ENCODE measurements at places on chromosomes 4 and X.

DNA sequence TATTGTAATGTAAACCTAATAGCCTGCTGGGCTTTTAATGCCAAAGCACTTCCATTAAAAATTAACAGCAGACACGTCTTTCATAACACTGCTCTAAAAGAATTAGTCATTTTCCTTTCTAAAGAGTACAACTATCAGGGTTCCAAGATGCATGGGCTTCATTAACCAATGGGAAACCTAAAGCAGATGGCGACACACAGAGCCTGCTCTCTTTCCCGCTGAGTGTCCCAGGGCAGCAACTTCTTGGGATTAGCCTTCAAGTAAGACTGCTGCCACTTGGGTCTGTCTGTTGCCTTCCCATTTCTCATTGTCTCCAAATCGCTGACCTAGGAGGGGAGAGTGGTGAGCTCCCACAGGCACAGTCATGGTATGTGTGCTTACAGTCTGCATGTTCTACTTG lies 14.0 kb upstream of the PHKA2 start:
- DNase-seq, result no peak

DNA sequence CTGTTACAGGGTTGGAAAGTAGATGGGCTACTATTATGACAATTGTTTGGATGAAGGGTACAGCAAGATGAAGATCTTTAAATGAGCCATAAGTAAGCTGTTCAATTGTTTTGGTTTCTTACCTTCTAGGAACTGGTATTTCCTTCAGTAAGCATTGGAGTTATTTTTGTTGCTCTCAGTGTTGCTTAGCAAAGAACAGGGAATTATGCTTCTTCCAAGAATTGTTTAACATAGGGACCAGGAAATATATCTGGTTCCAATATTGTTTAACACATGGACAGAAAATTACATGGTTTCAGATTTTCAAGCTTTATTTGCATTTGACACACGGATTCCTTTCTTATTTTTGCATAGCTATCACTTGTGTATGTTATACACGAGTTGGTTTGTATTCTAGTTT lies 1999.0 kb downstream of the ARAP2 start:
- no peak for DNase-seq

DNA sequence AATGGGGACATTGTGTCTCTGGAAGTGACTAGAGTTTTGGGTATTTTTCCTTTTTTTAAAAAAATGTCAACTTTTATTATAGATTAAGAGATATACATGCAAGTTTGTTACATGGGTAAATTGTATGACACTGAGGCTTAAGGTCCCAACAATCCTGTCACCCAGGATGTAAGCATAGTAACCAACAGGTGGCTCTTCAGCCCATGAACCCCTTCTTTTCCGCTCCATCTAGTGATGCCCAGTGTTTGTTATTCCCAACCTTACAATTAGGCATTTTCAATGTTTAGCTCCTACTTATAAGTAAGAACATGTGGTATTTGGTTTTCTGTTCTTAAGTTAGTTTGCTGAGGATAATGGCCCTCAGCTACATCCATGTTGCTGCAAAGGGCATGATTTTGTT lies 102.7 kb downstream of the GRID2 start:
- no peak for DNase-seq

DNA sequence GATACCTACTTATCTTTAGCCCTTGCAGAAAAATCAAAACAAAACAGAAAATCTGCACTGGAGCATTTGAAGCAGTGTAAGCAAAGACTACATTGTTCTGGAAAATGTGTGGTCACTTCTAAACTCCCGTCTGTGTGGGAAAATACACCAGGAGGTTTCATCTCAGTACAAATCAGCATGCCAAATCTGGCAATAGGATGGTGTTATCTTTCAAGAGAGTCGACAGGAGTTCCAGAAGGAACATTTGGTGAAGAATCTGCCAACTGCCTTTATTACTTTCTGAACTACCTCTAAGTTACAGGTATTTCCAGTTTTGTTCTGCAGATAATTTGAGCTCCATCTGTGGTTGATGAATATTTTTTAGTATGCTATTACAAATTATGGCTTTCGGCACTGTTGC lies 1348.0 kb downstream of the RAPGEF2 start:
- DNase-seq, result no peak

DNA sequence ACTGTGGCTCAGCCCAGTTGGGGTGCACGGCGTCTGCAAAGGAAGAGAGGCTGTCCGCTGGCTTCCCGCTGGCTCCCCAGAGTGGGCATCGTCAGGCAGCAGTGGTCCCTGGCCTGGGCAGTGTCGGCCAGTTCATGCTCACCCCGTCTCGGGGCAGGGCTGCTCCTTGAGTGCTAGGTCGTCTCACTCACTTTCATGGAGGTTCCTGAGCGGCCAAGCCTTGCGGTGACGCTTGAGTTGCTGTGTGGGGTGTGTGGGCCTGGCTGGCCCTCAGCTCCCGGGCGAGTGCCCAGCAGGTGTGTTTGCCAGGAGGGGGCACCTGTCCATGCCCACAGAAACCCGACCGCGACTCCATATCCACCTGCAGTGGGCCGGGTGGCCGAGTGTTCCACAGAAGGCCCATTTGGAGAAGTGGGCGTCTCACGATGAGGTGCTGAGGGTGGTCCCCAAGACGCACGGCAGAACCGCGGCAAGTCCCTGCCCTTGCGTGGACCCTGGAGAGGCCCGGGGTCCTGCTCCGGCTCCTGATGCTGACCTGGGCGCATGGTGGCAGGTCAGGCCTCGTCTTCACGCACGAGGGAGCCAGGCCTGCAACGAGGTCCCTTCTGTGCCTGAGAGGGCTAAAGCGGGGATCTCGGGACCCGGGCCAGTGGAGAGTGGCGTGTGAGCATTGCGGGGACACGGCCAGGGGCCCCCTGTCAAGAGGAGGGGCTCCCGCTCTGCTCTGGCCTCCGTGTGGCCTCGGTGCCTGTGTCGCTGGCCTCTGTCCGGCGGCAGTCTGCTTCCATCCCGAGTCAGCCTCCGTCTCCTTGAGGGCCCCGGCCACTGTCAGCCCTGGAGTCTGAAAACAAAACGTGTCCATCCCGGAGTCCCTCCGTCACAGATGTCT lies 18.5 kb upstream of the UVSSA start:
- DNase-seq, result no peak

DNA sequence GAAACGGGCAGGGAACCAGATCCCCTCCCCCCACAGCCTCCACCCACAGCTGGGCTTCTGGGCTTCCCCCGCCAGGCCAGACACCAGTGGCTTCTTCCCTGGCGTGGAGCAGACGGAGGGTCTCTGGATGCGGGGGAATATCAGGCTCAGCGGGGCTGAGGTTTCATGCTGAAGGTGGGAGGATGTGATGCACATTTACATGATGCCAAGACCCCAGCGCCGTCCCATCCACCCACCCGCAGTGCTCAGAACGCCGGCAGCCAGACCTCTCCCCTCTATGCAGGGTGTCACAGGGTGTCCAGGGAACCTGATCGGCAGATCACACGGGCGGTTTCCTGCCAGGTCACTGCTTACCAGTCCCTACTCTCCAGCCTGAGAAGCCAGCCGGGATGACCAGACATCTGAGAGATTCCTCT lies 12.8 kb upstream of the TNIP2 start:
- no peak for DNase-seq

GRCh38 chr4:10140866-10141759 lies 24.5 kb upstream of the WDR1 start:
- DNase-seq, result no peak

GRCh38 chrX:125175991-125176584 lies 143.6 kb upstream of the TEX13C start:
- no peak for DNase-seq

GRCh38 chr4:142955501-142955900 lies 109.4 kb upstream of the INPP4B start:
- no peak for DNase-seq

All from retina (tissue), 1 donor.